Activated CD4-positive, alpha-beta memory T cell treated with anti-CD3 and anti-CD28 coated beads for 36 hours (primary cell): ENCODE measurements at places on chromosomes 1 and 21.

DNA sequence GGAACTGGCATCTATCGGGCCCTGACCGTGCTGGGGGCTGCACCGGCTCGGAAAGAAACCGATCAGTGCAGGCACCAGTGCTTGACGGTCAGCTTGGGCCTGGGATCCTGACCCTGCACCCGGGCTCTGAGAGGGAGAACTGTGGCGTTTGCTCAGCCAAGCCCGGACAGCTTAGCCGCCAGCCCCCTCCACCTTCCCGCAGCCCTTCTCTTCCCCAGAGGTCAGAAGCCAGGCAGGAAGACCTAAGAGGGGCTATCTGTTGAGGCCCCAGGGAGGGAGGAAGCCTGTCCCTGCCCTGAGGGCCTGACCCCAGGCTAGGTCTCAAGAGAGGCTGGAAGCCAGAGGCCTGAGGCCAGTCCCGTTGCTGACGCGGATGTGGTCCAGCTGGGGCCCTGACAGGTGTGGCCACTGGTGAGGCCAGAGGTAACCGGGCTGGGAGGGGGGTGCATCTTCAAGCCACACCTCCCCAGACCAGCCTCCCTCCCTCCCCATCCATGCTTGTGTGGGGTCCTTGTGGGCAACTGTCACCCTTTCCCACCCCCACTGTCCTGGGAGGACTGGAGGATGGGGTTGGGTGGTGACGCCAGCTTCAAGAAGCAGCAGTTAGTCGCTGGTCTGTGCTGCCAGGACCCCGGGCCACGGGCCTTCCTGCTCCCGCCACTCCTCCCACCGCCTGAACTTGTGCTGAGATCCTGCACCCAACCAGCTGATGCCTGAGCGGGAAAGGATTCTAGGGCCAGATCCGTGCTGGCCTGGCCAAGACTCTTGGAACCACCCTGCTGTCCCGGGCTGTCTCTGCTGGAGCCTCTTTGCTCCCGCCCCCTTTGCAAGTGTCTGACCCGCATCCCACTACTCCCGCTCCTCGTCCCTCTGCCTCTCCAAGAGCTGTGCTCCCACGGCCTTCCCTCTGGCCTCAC lies 2.6 kb upstream of the DVL1 start:
- no peak for DNase-seq

DNA sequence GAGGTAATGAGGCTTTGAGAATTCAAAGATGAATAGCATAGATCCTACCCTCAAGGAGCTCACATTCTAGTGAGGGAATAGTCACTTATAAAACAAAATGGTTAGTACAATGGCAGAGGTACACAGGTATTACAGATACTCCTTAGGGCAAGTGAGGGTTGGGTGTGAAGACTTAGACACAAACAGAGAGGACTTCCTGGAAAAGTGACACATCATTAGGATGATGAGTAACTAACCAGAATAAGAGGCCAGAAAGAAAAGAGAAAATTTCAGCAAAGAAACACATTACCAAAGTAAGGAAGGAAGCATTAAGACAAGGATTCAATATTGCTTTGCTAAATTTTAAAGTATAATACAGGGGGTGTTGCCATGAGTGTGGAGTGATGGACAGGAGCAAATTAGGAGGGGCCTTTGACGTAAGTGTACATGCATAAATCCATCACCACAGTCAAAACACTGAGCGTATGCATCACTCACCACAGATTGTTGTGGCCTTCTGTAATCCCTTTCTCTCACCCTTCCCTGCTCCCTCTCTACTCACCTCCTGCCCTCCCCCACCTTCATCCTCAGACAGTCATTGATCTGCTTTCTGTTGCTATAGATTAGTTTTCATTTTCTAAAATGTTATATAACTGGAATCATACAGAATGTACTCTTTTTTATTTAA lies 7.9 kb downstream of the CD53 start:
- DNase-seq: peak; percentile 75

- peak; percentile 37 for DNase-seq
Measured at GRCh38 chr21:39384674-39385298, 35.9 kb upstream of the HMGN1 start.

- no peak for DNase-seq
Measured at GRCh38 chr1:70355920-70356319, 1.4 kb upstream of the ANKRD13C start.

DNA sequence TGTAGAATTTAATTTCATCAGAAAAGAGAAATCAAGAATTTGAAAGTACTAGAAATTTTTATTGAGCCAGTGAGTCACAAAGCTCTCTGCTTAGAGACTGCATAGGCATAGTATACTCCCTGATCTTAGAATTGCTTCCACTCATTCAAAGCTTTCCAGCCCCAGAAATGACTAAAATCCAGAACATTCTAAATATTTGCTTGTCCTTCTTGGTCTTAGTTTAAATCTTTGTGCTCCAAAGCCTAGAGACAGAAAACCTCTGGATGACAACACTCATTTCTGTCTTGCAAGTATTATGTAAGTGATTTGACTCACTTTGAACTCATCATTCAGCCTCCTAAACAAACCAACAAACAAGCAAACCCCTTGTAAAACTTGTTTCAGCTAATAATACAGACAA lies 74.2 kb downstream of the PTPRC start:
- DNase-seq: no peak

- no peak for DNase-seq
Measured at GRCh38 chr1:5220821-5221220, 566.4 kb downstream of the AJAP1 start.

DNA sequence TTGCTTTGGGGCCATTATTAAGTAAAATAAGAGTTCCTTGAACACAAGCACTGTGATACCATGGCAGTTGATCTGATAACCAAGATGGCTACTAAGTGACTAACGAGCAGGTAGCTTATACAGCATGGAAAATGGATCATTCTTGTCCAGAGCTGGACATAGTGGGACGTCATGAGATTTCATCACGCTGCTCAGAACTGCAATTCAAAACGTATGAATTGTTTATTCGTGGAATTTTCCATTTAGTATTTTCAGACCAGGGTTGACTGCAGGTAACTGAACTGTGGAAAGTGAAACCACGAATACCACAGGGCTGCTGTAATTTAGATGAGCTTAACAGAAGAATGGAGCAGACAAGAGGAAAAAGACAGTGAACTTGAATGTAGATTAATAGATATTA lies 38.9 kb downstream of the CCDC18 start:
- peak; percentile 30 for DNase-seq

DNA sequence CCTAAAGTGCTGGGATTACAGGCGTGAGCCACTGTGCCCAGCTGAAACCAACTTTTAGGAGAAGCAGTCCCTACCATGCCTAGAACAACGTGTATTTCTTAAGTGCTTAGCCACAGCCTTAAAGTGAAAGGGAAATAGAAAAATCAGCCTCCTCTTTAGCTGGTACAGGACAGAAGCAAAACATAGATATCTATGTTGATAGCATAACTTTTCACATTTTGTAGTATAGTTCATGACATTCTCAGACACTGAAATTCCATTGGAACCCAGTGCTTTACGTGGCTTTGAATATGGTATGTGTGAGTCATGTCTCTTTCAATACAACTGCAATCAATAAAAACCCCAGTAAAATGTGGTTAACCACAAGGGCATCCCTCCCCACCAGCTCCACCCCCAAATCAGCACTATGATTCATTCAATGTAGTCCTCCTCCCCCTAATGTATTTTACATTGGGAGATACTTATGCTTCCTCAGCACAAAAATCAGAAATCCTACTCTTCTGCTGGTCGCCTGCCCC lies 32.1 kb downstream of the TGFB2 start:
- DNase-seq: peak; percentile 83

- DNase-seq: no peak
Measured at GRCh38 chr21:41765973-41766882, 624 bp downstream of the RIPK4 start.

GRCh38 chr21:31334648-31335121 lies 9.4 kb downstream of the TIAM1 start:
- no peak for DNase-seq

GRCh38 chr1:216739793-216740192 lies 16.6 kb upstream of the ESRRG start:
- DNase-seq: no peak

DNA sequence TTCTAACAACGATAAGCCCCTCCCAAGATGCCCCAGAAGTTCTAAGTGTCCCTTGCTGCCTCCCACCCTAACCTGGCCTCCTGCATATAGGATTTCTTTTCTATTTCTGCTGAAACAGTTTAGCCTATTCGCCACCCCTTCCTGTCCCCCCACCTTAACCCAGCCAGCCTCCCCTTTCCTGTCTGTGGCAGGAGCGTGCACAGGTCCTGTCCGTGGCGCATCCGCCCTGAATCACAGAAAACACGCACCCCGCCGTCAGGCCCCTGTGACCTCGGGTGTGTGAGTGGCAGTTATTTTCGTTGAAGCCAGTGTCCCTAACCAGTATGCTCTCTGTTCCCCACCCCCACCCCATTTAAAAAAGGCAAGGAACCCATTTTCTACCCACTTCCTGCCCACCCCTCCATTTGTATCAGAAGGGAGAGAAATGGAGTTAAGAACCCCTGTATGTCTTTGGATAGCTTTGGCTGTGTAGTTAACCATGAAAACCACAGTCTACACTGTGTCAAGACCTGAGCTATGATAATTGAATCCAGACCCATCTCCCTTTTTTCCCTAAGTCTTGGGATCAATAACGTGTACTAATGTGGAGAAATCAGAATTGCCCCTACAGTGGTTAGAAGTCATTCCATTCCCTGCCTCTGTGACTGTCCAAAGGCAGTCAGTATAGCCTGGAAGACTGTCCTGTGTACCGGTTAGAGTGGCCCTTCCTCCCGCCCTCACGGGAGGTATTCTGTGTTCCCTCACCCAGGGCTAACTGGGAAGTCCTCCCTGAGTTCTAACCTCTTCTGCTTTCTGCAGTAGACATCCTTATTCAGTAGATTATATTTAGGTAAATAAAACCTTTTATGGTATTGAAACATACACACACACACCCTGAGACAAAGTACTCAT lies 1.8 kb downstream of the PLEKHO1 start:
- DNase-seq: peak; percentile 81

GRCh38 chr1:33515112-33515511 lies 42.7 kb downstream of the ZSCAN20 start:
- DNase-seq: no peak
